ENCODE measurements at places on chromosomes 2 and 18.
A peak's percentile ranks its signal among the peaks of the same experiment; 100 is the strongest.

- DNase-seq: no peak
Measured at GRCh38 chr2:197760293-197760657, 24.8 kb downstream of the BOLL start.

DNA sequence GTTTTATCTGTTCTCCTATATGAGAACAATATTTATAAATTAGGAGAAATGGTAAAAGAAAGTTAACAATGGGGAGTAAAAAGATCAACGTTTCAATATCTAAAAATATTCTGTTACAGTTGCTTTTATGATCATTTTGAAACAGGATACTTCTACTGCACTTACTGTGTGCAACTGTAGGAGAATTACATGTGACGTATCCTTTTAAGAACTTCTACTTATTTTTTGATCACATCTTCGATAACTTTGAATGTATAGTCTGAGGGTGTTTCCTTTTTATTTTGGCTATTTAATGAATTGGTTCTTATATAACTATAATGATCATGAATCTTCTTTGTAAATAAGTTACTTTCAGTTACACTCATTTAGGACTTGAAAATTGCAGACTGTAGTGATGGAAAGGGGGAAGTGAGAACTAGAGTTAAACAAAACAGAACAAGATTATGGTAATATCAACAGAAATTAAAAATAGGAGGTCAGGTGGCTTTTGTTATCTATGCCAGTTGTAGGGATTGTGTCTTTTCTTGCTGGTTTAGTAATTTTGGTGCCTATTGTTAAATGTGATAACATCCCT is 109.9 kb downstream of the MSTN start:
- no peak for DNase-seq

GRCh38 chr2:40289771-40290404 is 162.0 kb downstream of the SLC8A1 start:
- no peak for DNase-seq

- DNase-seq: no peak
Measured at GRCh38 chr18:47912794-47913585, 17.5 kb downstream of the SMAD2 start.

GRCh38 chr2:194100201-194100600 is 1556.8 kb upstream of the SLC39A10 start:
- DNase-seq: no peak

DNA sequence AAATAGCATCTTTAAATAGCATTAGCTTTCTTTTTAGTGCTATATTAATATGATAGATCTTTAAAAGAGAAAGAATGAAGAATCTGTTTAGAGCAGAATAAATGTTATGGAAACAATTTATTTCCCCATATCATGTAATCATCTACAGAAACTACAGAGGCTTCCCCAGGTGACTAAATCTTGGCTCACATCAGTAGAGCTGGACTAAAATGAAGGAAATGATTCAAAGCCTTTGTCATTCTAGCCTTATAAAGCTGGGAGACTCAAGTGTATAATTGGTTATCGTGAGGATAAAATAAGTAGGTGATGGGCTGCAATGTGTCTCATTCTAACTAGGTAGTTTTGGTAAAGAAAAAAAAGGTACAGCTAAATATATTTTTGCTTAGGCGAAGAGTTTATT is 83.2 kb upstream of the UNC80 start:
- DNase-seq: no peak

GRCh38 chr18:74512321-74513053 is 16.3 kb downstream of the CNDP2 start:
- peak; percentile 60 for DNase-seq

GRCh38 chr18:23191232-23191631 is 55.9 kb downstream of the CABLES1 start:
- no peak for DNase-seq

GRCh38 chr2:142650601-142651000 is 226.9 kb upstream of the KYNU start:
- no peak for DNase-seq

Data from type B pancreatic cell (in vitro differentiated cells).